ENCODE measurements at places on chromosomes 6 and 20.

DNA sequence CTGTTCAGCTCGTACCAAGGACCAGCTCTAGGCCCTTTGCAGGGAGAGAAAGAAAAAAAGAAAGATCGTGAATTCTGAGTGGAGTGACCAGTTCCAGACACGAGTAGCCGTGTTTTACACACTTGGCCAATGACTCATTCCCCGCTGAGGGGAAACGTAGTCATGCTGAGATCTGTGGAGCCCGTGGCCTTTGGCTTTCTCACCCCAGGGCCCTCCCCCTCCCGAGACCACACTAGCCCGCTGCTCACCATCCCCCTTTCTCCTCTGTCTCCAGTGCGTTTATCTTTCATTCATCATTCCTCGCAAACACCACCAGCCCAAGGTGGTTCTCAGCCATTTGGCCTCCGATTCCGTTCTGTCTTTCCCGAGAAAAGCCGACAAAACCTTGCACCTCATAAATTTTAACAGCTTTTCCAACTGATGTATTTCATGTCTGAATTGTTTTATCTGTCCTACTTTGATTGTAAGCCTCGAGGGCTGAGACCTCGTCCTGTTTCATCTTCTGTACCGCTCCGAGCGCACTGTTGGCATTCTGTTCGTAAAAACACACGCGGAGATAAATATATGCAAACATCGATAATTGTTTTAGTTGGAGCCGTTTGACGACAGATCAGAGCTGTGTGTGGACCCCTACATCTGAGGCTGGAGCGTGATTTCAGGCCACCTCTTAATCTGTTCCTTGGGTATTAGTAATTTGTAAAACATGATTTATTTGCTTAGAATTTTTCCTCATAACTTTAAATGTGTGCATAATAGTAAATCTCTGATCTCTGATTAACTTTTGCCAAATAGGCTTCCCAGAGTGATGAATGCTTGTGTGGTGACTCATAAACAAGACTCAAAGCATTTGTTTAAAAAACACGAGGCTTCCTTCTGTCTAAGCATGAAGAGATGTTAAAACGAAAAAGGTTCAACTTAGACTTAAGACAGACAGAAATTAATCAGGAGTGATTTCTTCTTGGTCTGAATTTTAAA is 336.6 kb downstream of the CDH4 start:
- no peak for DNase-seq

GRCh38 chr20:24690408-24690807 is 221.0 kb downstream of the SYNDIG1 start:
- DNase-seq, result no peak

GRCh38 chr6:160102399-160102798 is 19.2 kb upstream of the SLC22A1 start:
- no peak for DNase-seq

DNA sequence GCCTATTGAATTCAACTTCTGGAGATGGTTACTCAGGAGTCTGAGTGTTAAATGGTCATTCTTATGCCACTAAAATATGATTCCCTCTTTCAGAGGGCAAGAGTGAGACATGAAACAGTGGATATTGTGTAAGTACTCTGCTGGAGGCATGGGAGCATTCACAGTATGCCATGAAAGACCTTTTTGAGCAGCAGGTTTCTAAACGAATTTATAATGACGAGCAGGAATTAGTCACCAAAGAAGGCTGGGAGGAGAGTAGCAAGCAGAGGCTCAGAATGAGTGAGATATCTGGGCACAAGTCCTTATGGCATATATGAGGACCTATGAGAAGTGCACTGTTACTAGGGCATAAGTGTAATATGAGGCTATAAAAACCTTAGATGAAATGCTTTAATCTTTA is 10.9 kb upstream of the MYB start:
- no peak for DNase-seq

DNA sequence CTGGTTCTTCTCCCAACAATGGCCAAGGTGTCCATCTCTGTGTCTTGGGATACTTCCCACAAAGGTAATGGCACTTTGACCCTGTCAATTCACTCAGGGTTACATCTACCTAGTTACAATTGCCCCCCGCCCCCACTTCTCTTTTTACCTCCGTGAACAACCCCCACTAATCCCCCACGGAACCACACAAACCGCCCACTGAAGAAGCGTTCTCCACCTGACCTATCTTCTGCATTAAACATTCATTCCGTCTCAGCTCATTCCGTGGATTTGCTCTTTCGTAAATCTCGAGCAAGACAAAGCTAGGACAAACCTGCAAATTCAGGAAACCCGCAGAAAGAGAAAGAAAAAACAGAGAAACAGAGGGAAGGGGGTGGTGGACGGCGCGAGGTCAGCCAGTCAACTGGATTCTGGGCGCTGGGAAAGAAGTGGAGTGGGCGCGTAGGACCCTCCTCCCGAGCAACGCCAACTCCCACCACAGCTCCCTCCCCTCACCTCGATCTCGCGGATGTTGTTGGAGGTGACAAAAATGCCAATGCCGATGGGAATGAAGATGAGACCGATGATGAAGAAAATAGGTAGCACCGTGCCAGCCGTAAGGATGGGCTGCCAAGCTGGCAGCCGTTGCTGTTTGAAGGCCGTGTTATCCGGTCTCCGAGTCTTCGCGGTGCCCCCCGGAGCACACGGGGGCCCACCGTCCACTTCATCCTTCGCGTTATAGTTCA is 523 bp downstream of the TMEM30A start:
- peak; percentile 67 for DNase-seq

DNA sequence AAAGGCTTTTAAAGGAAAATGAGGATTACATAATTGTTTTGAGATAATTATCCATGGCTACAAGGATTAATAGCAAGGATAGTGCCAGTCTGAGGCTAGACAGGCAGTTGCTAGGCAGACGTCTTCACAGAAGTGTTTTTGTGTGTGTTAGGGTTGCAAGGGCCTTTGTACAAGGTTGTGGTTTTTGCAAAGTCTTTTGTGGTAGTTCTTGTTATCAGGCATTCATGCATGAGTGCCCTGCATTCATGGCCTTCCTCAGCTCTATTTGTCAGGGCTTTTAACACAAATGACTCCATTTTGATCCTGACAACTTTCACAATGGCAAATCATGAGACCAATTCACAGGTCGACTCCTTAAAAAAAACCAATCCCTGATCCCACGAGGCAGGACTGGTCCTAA is 68.1 kb upstream of the TXNDC5 start:
- no peak for DNase-seq

DNA sequence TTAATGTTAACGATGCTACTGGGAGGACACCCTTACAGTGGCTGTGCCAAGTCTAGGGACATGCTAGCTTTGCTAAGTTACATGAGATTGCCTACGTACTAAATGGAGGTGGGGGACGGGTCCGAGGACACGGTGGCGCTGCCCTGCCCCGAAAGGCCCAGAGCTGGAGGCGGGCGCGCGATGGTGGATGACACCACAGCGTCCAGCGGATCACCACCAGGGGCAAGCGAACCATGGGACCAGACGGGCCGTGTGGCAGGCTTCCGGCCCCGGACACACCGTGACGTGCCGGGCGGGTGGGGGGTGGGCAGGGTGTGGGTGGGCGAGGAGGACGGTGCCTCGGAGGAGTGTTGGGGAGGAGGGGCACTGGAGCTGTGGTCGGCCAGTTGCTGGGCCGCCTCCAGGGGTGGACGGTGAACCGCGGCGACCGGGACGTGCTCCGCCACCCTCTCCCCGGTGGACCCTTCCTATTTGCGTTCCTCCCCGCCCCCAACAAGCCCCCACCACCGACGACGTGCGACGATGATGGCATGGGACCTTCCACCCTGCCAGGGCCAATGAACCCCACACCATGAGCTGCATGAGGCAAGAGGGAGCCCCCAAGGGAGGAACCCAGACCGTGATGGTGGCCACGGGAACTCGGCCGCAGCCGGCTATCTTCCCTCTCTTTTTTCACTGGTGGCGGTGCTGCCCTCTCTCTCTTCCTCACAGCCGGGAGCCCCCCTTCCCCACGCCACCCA is 773.3 kb upstream of the DEFB115 start:
- DNase-seq, result no peak

DNA sequence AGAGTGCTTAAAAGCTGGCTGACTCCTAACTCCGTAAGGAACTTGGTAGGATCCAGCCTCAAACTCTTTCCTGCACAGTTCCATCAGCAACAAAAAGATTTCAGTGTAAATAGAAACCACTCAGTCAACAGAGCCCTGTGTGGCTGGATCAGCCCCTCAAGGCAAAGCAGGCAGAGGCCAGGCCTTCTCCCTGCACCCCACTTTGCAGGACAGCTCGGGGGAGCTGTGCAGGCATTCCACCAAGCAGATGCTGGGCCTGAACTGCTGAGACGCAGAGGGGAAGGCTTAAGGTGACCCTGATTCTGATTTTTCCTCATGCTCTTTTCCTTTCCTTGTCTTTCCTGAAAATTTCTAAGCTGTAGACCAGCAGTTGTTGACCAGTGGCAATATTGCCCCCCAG is 91.5 kb downstream of the NFATC2 start:
- no peak for DNase-seq

DNA sequence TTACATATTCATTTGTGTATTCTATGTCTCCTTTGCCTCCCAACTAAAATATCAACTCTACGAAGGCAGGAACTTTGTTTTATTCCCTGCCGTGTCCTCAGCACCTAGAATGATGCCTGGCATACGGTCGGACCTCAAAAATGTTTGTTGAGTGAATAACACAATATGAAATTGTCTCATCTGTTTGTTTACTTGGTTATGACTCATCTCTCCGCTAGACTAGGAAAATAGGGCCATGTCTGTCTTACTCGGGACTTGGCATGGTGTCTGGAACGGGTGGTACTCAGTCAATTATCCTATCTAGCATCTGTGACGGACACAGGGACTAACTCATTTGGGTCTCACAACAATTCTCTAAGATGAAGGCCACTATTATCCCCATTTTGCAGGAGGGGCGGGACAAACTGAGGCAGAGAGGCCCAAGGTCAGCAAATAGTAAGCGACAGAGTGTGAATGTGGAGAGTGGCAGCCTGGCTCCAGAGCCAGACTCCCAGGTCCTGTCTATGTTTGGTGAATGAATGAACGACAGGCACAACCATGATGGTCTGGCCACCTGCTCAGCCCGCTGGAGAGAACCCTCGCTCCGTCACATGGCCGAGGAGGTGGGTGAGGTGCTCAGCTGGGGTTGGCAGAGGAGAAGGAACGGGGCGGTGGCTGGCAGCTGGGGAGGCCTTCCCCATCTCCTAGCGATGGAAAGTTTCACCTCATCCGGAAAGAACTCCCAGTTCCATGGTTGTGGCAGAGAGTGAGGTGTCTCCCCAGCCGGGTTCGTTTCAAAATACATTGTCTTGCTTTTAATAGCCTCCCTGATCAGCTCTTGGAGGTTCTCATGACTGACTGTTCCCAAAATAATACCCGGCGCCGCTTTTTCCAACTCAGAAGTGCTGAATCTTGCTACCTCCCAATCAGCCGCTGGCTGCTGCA is 27.6 kb upstream of the NFATC2 start:
- DNase-seq, result no peak

GRCh38 chr20:32621071-32621890 is 36.1 kb upstream of the NOL4L start:
- DNase-seq, result no peak

GRCh38 chr6:83954371-83954770 is 79.2 kb upstream of the MRAP2 start:
- no peak for DNase-seq

DNA sequence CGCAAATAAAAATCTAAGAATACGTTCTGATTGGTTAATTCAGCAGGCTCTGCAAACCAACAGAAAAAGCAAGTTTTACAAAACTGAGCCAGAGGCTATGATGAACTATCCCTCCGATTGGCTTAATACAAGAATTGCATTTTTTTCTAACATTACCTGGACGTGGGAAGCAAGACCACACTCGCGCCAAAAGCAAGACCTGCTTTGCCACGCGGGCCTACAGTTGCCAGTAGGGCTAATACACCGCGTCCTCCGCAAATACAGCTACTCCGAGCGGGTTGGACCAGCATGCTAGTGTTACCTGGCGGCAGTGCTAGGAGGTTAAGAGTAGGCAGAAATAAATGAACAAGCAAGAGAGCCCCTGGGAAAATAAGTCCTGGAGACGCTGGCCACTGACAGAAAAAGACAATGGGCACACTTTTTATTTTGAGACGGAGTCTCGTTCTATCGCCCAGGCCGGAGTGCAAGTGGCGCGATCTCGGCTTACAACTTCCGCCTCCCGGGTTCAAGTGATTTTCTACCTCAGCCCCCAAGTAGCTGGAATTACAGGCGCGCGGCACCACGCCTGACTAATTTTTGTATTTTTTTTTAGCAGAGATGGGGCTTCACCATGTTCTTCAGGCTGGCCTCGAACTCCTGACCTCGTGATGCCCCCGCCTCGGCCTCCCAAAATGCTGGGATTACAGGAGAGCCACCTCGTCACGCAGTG is 131.9 kb upstream of the BTN3A2 start:
- DNase-seq, result no peak

GRCh38 chr6:48985025-48985424 is 478.0 kb downstream of the MMUT start:
- no peak for DNase-seq

GRCh38 chr6:145262771-145263170 is 472.5 kb downstream of the EPM2A start:
- no peak for DNase-seq

- no peak for DNase-seq
These were observed 262.2 kb downstream of the TAF4 start for GRCh38 chr20:61803416-61803914.

GRCh38 chr20:41870869-41871462 is 252.8 kb upstream of the CHD6 start:
- DNase-seq, result no peak

- DNase-seq, result no peak
These were observed 464.6 kb downstream of the CDKAL1 start for GRCh38 chr6:20998748-20999448.

- DNase-seq, result no peak
These were observed 575 bp upstream of the CNR1 start for GRCh38 chr6:88166493-88167351.

- DNase-seq, result no peak
These were observed 113.5 kb upstream of the PHACTR1 start for GRCh38 chr6:12602951-12603672.

DNA sequence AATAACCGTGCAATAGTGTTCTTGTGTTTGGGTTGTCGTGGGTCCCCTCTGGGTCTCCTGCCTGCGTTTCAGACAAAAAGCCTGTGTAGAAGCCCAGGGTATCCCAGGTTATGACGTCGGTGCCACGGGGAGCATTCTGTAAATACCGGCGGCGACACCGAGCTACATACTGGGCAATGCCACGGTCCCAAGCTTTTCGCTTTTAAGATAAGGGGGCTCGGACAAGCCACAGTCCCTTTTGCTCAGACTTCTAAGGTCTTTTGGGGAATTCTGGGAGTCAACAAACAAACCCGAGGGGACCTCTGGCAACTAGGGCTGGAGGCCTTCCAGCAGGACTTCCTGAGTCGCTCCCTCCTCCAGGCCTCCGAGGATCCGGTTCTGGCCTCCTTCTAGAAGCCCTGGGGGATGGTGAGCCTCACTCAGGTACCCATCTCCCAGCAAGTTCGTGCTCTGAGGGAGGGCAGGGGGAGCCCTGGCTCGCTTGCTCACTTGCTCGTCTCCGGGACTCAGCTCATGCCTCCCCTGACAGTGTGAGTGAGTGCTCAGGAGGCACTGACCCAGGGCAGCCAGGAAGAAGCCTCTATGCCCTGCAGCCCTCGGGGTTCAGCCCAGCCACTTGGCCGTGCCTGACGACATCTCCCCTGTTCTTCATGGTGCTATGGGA is 62.4 kb upstream of the MRPS10 start:
- DNase-seq, result no peak
